ENCODE measurements at places on chromosomes 7 and 10.

DNA sequence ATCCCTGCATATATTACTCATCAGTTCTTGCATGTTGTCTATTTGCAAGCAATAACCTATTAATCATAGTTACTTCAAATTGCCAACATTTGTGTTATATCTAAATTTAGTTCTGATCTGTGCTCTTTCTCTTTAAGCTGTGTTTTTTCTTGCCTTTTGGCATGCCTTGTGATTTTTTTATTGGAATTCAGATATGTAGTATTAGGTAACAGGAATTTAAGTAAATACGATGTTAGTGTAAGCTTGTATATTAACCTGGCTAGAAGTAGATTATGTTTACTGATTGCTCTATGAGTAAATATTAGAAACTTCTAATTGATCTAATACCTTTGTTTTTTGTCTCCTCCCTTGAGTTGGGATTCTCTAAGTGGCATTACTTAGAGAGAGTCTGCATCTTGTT is 718.9 kb upstream of the POT1 start:
- H3K4me3 ChIP-seq = no peak overlapping the region
- no peaks in the 10 kb centered on the region for H3K36me3 ChIP-seq
- no peak for DNase-seq
- no peak overlapping the region for H3K27ac ChIP-seq

GRCh38 chr10:122519873-122520272 is 40.7 kb upstream of the DMBT1 start:
- no peaks in the 10 kb centered on the region for H3K36me3 ChIP-seq
- H3K27ac ChIP-seq = no peak overlapping the region
- H3K27me3 ChIP-seq = peaks cover 8% of the 10 kb centered on the region

GRCh38 chr7:154484406-154484805 is 432.2 kb downstream of the DPP6 start:
- no peaks in the 10 kb centered on the region for H3K27me3 ChIP-seq
- DNase-seq = no peak
- no peaks in the 10 kb centered on the region for H3K4me1 ChIP-seq
- H3K27ac ChIP-seq = no peak overlapping the region
- no peaks in the 10 kb centered on the region for H3K36me3 ChIP-seq

DNA sequence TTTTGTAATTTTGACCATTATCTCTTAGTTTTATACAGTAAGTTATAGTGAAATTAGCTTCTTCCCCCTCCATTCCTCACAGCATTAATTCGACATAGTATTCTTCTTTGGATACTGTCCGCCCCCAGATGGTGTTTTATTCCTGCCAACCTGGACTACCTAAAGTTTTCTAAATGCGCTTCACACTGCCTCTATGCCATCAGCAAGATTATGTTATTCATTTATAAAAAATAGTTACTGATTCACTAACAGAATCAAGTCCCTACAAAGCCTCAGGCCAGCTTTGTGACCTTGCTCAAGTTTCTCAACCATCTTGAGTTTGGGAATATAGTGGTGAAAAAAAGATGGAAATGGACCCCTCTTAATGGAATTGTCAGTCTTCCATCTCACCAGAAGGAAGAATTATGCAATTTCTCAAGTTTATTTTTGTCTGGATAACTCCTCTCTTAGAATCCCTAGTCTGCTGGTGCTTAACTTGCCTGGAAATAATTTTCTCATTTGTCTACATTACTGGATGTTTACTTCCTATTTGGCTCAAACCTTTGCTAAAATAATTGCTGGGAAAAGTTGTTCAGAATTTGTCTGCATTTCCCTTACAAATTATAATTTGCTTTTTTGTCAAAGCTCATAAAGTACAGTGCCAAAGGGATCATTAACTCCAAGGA is 16.7 kb upstream of the FGL2 start:
- peaks cover 6% of the 10 kb centered on the region for H3K36me3 ChIP-seq
- no peak for DNase-seq
- H3K27ac ChIP-seq = no peak overlapping the region
- no peaks in the 10 kb centered on the region for H3K4me1 ChIP-seq
- no peaks in the 10 kb centered on the region for H3K27me3 ChIP-seq
- H3K4me3 ChIP-seq = no peak overlapping the region

GRCh38 chr7:70793821-70794220 is 338.1 kb upstream of the GALNT17 start:
- no peaks in the 10 kb centered on the region for H3K27me3 ChIP-seq
- H3K4me3 ChIP-seq = no peak overlapping the region
- no peaks in the 10 kb centered on the region for H3K4me1 ChIP-seq
- no peak for DNase-seq

DNA sequence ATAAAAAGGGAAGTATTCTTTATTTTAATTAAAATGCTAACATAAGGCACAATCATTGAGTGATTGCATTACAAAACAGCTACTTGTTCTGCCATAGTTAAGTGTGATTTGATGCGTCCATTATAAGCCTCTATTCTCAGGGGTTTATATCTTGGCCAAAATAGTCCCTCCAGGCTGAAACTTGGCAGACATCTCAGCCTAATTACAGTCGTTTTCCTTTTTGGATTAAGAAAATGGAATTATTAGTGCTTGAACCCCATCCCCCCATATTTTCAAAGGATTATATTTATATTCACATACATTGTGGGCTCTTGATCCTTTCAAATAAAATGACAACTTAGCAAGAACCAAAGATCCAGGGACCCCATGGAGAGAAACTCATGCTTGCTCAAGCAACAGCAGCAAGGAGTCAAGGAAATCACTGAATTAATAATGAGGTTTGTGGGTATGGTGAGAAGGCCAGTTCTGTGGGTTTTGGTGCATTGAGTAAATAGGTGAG is 66.7 kb upstream of the NEUROD6 start:
- no peaks in the 10 kb centered on the region for H3K36me3 ChIP-seq
- H3K4me1 ChIP-seq = no peaks in the 10 kb centered on the region
- no peak overlapping the region for H3K4me3 ChIP-seq
- DNase-seq = no peak

Measured in activated naive CD8-positive, alpha-beta T cell treated with anti-CD3 and anti-CD28 coated beads for 36 hours (primary cell).